GM06990 (cell line): ENCODE measurements at places on chromosomes 11 and 22.

- no peak for DNase-seq
Measured at GRCh38 chr11:132490978-132491377, 1041.3 kb downstream of the OPCML start.

DNA sequence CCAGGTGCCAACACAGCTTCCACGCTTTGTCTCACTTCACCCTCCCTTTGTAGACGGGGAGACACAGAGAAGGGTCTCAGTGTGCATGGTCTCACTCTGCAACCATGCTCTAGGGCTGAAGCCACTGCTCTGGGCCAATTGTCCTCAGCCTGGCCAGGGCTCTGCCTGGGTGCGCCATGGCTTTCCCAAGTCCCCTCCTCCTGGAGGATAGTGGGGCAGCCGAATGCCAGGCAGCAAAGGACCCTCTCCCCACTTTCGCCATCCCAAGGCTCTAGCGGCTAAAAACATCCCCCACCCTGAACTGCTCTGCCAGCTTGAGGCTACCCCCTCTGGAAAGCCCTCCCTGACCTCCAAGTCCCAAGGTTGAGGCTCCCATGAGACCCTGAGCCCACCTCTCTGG is 20.4 kb upstream of the MYEOV start:
- no peak for DNase-seq

- no peak for DNase-seq
Measured at GRCh38 chr11:35183326-35183925, 44.5 kb downstream of the CD44 start.

- DNase-seq = no peak
Measured at GRCh38 chr11:21412652-21413383, 743.4 kb downstream of the NELL1 start.

DNA sequence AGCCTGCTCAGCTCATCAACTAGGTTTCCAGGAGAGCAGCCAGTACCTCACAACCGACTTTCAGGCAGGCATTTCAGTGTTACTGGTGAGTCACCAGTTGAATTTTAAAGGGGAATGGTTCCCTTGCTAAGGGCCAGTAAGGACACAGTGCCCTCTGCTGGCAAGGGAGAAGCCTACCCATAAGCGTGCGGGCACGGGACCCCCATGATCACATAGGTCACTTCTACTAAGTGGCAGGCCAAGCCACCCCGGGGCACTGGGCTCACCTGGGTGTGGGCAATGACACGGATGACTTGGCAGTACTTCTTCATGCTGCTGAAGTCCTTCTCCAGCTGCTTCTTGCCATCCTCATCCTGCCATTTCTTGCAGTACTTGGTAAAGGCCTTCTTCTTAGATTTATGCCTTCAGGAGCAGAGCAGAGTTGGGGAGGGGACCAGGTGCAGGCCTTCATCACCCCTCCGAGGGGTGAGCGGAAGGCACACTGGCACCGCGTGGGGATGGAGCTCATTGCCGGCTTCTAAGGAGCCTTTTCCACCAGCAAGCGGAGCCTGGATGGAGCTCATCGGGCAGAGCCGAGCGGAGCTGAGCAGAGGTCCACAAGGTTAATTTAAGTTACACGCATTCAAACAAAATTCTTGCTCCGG is 2.9 kb downstream of the RPL3 start:
- no peak for DNase-seq

DNA sequence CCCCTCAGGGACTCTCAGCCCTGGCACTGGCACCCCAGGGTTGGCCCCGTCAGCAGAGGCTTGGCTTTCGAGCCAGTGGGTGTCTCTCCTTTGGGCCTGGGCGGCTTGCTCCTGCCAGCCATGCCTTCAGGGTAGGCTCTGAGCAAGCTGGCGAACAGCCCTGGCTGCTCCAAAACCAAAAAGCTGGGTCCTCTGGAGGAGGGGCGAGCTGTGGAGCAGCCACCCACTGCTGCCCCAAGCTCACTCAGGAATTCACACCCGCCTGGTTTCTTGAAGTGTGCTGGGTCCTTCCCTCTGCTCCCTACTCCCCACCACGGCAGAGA is 6.2 kb downstream of the YDJC start:
- no peak for DNase-seq

- no peak for DNase-seq
Measured at GRCh38 chr11:17579451-17579850, 32.4 kb downstream of the OTOG start.

DNA sequence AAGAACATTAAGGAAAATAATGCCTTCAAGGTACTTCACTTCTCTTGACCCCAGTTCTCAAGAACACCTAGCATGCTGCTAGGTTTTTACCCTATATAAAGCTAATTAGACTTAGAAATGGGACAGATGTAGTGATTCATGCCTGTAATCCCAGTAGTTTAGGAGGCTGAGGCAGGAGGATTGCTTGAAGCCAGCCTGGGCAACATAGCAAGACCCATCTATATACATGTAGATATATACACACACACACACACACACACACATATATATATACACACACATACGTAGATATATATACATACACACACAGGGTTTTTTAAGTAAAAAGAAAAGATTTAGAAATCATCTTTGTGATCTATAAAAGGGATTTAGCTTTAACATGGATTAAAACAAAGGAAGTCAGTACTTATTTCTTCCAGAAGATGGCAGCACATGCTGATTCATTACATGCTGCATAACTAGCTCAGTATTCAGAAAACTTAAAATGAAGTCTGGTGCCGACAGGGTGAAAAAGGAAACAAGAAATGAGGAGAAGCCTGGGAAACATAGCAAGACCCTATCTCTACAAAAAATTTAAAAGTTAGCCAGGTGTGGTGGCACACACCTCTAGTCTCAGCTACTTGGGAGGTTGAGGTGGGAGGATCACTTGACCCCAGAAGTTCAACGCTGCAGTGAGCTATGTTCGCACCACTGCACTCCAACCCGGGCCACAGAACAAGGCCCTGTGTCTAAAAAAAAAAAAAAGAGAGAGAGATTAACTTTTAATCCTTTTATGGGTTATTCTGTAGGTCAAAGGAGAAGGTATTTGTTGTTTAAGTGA is 28.5 kb upstream of the RBX1 start:
- DNase-seq = no peak

DNA sequence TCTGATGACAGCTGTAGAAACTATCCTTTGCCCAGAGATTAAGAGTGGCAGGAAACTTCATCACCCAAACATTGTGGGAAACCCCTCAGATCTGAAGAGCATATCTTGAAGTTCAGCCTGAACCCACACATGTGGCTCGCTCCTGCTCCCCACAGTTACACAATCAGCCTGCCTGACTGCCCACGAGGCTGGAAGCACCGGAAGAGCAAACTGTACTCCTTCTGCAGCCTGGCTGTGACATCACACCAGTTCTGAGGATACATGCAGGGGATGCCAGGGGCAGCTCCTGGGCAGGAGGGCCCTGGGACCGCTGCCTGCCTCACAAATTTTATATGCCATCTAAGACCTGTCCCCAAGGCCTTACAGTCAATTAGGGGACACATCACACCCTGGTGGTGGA is 444.4 kb downstream of the BUD13 start:
- DNase-seq = no peak

- DNase-seq = no peak
Measured at GRCh38 chr11:13343931-13344717, 66.5 kb downstream of the BMAL1 start.

DNA sequence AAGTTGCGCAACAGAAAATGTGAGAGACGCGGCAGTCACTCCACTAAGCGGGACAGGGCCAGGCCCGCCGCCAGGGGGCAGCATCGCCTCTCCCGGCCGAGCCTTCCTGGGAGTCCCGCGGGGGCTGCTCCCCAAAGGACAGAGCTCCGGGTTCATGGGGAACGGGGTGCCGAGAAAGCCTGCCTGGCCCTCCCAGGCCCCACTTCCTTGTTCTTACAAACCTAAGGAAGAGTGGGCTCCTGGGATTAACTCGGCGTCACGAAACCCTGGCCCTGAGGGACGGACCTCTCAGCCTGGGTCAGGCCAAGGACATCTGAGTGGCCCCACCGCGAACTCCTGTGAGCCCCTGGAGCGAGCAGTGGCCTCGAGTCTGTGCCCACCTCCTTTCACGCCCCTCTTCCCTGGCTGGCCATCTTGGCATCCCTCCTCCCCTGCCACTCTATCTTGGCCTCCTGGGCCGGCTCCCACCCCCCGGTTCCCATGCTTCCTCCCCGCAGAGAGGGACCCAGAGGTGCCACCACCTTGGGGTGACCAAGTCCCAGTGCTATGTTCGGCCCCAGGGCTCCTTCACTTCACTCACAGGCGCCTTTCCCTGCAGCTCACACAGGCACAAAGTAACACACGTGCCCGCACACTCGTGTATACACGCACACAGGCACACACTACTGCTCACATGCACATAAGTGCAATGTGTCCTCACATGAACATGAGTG is 99.9 kb upstream of the FGF3 start:
- peak; percentile 65 for DNase-seq

DNA sequence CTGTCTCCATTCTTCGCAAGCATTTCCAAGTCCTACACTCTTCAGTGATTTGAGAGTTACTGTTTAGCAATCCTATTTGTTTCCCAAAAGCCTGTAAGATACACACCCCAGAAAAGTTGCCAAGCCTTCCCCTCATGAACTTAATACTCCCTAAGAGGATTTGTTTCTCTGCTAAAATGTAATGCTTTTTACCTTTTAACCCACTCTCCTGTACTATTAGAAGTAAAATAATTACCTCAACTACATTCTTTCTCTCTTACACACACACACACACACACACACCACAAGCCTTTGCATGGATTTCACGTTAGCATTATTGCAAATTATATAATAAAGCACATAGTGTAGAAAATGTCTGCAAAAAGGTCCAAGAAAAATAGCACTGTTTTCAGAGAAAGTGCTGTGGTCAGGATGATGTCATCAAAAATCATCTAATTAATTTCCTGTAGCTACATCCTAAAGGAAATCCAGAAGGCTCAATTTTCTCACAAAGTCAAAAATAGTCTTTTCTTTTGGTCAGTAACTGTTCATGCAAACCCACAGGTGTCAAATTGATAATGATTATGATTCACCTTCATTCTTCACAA is 364.1 kb upstream of the PITPNB start:
- no peak for DNase-seq

DNA sequence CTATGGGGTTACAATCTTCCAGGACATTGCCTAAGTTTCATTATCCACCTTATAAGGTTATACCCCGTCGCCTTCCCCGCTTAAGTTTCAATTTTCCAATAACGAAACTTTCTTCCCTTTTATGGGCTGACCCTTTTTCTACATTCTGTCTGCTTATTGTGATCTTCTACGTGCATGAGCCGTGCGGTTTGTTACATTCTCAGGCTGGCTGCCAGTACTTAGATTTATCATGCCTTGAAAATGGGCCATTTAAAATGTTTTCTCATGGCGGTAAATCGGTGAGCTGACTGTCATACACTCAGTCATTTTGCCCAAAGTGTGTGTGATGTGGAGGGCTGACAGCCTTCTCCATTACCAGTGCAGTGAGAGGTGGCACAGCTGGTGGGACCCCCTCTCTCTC is 23.3 kb downstream of the DGCR6L start:
- no peak for DNase-seq

DNA sequence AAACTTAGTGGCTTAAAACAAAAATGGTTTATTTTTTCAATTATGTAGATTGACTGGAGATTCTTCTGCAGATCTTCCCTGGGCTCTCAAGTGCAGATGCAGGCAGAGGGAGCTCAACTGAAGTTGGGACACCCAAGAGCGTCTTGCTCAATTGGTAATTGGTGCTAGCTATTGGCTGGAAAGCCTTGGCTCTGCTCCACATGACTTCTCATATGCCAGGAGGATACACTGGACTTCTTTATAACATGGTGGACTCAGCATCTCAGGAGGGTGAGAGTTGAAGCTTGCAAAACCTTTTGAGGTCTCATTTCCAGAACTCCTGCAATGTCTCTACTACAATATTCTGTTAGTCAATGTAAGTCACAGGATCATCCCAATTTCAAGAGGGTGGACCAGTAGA is 42.2 kb upstream of the PRSS23 start:
- no peak for DNase-seq

- DNase-seq = no peak
Measured at GRCh38 chr11:105197071-105197815, 57.7 kb upstream of the CARD18 start.

DNA sequence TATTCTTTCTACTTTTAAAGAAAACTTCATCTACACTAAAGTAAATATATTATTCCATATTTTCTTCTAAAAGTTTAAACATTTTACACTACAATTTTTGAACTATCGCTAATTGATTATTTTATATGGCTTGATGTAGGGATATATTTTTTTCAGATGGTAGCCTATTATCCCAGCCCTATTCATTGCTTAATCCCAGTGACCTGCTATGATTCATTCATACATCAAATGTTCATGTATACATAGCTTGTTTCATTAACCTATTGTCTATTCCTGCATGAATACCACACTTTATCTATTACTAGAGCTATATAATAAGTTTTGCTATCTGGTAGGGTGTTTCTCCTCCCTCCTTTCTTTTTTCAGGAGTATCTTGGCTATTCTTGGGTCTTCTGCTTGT is 5.0 kb upstream of the ROBO4 start:
- no peak for DNase-seq

- no peak for DNase-seq
Measured at GRCh38 chr22:20118300-20119020, 1.4 kb upstream of the TRMT2A start.
